ENCODE measurements at places on chromosomes 3 and 15.

- DNase-seq: no peak
These were observed 26.0 kb downstream of the SYNM start for GRCh38 chr15:99130765-99131440.

DNA sequence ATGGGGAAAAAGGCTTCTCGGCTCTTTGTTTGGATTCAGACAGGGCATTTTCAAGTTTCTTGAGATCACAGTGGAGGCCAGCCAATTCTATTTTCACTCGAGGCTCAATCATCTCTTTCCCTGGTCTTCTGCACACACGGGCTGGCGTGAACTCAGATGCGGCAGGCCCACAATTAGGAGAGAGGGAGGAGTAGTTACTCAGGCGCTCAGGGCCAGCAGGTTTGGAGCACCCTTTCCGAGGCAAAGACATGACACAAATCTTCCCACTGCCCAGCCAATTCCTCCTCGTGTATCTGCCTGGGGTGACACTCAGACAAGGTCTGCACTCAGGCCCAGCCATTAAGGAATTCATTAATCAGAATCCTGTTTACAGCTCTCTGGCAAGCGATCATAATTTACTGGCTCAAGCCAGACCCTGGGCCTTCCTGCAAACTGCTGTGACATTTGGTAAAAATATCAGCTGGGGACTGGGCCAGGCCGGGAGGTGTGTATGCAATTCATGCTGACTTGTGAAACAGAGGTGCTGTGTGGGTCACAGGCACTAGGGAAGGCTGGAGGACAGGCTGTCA lies 68.1 kb upstream of the TLE3 start:
- no peak for DNase-seq

DNA sequence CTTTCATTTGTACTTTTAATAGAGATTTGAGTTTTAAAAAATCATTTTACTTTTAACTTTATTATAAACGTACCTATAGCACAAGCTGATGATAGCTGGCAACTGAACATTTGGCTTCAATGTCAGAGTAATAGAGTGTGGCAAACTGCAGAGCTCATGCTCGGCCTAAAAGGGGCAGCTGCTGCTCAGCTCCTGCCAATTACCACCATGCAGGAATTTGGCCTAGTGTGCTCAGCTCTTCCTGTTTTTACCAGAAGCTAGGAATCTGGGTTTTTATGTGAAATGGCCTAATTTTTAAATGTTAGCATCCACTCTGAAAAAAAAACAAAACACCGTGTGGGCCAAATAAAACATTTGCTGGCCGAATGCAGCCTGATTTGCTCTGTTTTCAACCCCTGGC lies 1.8 kb downstream of the IFT122 start:
- DNase-seq: no peak

DNA sequence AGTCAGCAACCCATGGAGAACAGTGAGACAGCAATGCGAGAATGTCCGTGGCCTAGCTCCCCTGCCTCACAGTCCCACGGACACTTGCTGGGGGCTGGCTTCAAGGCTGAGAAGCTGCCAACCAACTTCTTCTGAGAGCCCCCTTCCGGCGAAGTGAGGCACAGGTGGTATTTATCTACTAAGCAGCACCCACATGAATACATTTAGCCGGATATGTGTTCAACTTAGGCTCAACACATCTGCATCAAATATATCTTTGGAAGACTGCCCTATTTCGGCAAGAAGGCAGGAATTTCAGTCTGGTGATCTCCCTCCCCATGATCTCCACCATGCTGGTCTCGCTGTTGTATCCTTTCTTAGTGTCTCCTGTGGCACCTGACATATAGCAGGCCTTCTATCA lies 340.9 kb upstream of the NR2E3 start:
- DNase-seq: no peak

GRCh38 chr3:135382621-135383020 lies 582.9 kb upstream of the PPP2R3A start:
- DNase-seq: no peak

- no peak for DNase-seq
These were observed 17.1 kb upstream of the SKIC8 start for GRCh38 chr15:78316283-78317083.

DNA sequence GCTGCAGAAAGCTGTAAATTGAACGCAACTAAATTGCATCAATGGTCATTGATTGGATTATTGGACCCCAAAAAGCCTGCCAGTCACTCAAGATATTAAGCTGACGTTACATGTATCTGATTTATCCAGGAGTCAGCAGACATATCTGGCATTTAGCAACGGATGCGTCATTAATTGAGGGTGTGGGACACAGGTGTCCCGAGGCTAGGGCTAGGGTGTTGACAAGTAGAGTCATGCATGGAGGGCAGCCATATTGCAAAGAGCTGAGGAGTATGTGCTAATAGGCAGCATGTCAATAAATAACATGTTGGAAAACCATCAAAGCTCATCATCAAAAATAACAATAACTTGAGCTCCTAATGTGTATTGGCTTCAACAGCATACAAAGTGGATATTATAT lies 234.5 kb upstream of the GOLGA6L4 start:
- no peak for DNase-seq

DNA sequence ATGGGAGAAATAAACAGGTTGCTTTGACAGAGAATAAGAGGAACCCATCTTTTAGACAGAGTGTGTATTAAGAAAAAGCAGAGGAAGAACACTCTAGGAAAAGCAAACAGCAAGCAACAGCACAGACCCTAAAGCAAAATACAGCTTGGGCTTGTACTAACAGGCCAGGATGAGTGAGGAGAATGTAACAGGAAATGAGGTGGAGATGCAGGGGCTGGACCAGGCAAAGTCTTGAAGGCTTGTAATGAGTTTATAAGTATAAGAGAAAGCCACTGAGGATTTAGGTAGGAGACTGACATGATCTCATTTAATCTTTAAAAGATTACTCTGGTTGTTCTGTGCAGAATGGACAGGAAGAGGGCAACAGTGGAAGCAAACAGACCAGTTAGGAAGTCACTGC lies 4.9 kb downstream of the UBR1 start:
- no peak for DNase-seq

GRCh38 chr3:183907911-183908331 lies 23.2 kb upstream of the PARL start:
- no peak for DNase-seq

- no peak for DNase-seq
These were observed 58.2 kb upstream of the FLNB start for GRCh38 chr3:57949785-57950615.

DNA sequence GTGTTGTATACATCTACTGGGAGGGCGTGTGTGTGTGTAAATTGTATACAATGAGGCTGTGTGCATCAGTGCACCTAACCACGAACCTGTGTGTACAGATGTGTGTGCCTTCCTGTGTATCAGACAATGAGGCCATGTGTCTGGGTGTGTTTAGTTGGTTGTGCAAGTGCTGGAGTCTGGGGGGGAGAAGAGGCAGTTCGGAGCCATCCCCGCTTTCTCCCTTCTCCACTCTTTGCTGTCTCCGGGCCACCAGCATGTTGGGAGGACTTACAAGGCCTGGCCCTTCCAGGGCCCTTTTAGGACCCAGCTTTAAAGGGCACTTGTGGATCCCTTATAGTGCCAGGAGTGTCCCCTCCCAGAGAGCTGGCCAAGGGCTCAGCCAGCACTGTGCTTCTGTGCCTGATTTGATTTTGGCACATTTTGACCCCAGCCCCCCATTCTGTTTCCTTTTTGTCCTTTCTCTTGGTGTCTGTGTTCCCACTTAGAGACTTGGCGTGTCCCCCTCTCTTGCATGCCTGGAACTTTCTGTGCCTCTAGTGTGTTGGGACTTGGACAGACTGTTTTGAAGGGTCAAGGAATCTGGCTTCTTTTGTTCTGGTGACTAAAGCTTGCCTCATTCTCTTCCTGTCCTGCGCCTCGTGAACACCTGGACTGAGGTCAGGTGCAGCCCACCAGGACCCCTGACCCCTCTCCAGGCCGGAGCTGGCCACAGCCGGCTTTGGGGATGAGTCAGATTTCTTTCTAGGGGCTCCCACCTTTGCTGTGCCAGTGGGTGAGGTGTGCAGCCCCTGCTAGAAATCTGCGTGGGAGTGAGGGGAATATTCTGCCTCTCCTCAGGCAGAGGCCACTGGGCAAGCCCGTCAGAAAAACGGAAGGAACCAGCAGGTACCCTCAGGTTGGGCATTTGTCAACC lies 1.5 kb downstream of the CTDSPL start:
- DNase-seq: no peak

GRCh38 chr3:156509189-156510174 lies 45.4 kb downstream of the SSR3 start:
- peak; percentile 72 for DNase-seq

- no peak for DNase-seq
These were observed 51.0 kb downstream of the MME start for GRCh38 chr3:155131104-155131503.

- no peak for DNase-seq
These were observed 32.1 kb upstream of the PIAS1 start for GRCh38 chr15:68022061-68022460.

GRCh38 chr3:141680620-141681389 lies 57.3 kb upstream of the RNF7 start:
- peak; percentile 13 for DNase-seq

- DNase-seq: no peak
These were observed 483.1 kb downstream of the NAALADL2 start for GRCh38 chr3:175342196-175342595.

DNA sequence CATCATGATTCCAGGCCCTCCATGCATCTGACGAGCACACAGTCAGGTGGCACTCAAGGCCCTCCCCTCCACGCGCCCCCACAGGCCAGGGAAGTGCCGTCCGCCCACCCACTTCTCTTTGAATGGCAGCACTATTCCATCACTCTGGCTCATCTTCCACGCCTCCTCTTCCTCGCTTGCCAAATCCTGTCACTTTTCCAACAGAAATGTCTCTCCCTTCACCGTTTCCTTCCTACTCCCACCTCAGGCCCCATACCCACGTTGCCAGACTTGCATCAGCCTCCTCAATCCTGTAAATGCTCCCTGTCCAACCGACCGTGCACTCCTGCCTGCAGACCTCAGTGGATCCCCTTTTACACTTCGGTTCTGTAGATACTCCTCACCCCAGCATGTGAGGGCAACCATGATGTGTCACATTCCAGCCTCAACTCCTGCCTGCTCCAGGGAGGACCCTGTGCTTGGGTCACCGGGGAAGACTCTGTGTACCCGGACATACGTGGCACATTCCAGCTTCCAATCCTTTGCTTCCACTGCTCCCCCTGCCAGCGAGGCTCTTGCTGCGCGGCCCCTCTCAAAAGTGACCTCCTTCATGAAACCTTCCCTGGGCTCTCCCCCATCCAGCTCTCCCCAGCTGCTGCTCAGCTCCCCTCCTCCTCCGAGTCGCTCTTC lies 29.6 kb downstream of the ADCY5 start:
- DNase-seq: no peak

- DNase-seq: no peak
These were observed 37.7 kb upstream of the RAB6B start for GRCh38 chr3:133933097-133934024.

GRCh38 chr3:129305592-129306091 lies 27.0 kb downstream of the HMCES start:
- peak; percentile 46 for DNase-seq

DNA sequence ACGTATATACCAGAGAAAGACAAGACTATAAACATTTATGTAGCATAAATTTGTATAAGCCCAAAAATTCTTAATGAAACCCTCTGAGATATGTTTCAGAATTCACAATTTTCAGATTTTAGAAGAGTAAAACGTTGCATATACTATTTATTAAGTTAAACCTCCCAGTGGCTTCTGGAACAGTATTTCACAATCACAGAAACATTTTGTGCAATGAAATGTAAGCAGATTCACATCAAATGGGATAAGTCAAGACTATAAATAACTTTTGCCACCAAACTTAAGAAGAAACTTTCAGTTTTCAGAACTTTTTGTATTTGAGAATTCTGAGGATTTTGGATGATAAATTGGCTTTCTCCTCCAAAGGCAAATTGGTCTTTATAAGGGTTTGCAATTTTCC lies 9.2 kb downstream of the SLTM start:
- no peak for DNase-seq

GRCh38 chr3:152621967-152622810 lies 212.7 kb upstream of the P2RY1 start:
- DNase-seq: no peak

DNA sequence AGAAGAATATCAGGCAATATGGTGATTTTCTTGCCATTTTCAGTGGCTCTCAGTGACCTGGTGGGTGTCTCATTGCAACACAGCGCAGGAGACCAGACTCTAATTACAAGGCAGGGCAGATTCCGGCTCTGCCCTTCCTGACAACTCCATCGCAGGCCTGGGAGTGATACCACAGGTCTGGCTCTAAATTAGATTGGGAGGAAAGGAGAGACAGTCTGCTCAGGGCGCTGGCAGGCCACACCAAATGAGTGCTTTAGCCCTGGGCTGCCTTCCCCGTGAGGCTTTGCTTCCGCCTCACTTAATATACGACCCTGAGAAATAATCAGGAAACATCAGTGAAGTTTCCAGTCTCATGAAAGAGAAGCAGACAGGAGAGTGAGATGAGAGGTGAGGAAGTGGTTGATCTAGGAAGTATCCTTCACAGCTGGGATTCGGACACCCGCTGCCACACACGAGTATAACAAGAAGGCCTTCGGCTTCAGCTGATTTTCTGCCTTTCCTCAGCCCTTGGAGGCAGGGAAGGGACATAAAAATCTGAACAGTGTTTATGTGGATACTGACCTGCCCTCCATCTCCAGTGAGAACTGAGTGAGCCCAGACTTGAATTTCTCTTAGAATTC lies 73.7 kb upstream of the PROK2 start:
- no peak for DNase-seq

GRCh38 chr3:184311633-184312032 lies 2.8 kb upstream of the EIF4G1 start:
- DNase-seq: no peak

DNA sequence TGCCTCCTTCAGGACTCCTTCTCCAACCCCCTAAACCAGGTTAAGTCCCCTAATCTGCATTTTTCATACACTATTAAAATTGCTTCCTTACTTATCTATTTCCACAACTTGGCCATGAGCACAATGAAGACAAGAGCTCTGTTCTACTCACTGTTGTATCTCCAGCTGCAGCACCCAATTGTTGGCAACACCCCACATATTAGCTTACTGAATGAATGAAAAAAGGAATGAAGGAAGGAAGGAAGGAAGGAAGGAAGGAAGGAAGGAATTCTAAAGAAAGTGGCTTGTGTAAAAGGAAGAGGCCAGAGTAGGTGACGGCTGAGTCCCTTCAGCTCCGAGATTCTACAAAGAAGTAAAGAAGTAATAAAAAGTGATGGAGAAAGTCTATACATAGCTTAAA lies 444.7 kb downstream of the ERC2 start:
- no peak for DNase-seq

- DNase-seq: peak; percentile 62
These were observed 165.2 kb upstream of the UMPS start for GRCh38 chr3:124565013-124565412.

- no peak for DNase-seq
These were observed 71.6 kb downstream of the FEM1B start for GRCh38 chr15:68349151-68349550.

- no peak for DNase-seq
These were observed 33.0 kb downstream of the NME9 start for GRCh38 chr3:138296639-138297038.

GRCh38 chr15:51669381-51669780 lies 11.9 kb upstream of the SCG3 start:
- no peak for DNase-seq

- DNase-seq: no peak
These were observed 86.9 kb downstream of the SEMA5B start for GRCh38 chr3:122940628-122941086.

GRCh38 chr3:125055331-125055912 lies 375 bp downstream of the HEG1 start:
- no peak for DNase-seq

Measured in CD4-positive, alpha-beta T cell treated with Interleukin-21 for 1 hour (primary cell).